ENCODE measurements at places on chromosomes 7 and 10.

DNA sequence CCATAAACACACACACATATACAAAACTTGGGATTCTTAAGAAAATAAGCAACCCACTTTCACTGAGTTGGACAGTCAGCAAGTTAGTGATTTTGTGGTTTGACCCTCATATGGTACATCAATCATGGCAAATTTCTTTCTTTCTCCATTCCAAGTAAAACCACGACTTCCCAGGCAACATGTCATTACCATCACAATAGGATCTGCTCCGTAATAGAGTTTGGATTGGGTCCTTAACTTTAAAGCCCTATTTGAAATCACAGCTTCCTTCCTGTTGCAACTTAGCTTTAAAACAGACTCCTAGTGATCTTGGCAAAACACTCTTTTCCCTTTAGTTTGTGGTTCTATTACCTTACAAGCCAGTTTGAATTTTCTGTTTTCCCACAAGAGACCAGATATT is 483.6 kb downstream of the INHBA start:
- DNase-seq, result no peak

- no peak for DNase-seq
Measured at GRCh38 chr7:45580053-45580872, 6.1 kb downstream of the ADCY1 start.

DNA sequence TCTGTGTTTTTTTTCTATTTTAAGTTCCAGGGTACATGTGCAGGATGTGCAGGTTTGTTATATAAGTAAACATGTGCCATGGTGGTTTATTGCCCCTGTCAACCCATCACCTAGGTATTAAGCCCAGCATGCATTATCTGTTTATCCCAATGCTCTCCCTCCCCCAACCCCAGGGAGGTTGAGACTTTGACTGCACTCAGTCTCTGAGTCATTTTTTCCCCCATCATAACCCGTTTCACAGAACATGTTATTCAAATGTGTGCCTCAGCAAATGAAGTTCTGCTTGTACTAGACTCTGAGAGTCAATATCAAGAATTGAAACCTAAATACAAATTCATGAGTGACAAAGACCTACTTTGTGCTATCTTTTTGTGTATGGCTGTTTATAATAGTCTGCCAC is 70.0 kb upstream of the CYP26C1 start:
- peak; percentile 25 for DNase-seq

GRCh38 chr10:93461807-93462178 is 20.3 kb downstream of the MYOF start:
- DNase-seq, result peak; percentile 81

Measured in PC-3 (cell line).